Skin of body (tissue), 3 donors: ENCODE measurements at places on chromosomes 12 and 14. TPM values are rescaled to one million over a fixed set of nuclear protein-coding genes. Genes with fewer than 3 reads are reported as not detected.

DNA sequence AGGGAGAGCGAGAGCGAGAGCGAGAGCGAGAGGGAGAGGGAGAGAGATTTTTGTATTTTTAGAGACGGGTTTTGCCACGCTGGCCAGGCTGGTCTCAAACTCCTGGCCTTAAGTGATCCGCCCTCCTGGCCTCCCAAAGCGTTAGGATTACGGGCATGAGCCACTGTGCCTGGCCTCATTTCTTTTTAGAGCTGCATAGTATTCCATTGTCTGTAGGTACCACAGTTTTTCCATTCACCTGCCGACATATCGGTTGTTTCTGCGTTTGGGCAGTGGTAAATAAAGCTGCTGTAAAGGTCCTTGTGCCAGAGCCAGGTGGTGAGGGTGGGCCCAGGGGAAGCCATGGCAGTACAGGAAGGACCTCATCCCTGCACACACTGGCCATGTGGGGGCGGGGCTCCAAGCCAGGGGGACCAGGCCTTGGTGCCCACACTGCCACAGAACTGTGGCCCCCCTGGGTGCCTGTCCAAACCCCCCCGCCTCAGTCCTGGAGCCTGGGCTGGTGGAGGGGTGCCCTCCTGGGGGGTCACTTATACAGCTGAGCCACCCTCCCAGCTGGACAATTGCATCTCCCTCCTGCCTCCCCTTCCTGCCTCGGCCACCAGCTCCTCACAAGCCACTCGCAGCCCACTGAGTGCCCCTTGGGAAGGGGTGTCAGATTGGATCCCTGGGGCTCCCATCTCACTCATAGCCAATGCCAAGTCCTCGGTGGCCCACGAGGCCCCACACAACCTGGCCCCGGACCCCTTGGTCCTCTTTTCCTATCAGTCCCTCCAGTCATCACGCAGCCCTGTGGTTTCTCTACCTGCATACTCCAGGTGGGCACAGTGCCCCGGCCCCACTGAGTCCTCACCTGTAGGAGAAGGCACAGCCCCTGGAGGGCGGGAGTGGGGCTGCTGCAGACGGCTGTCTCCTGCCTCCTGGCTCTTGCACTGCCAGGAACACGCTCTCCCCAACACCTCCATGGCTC lies 1.7 kb upstream of the PUS1 start:
- no peak for DNase-seq

DNA sequence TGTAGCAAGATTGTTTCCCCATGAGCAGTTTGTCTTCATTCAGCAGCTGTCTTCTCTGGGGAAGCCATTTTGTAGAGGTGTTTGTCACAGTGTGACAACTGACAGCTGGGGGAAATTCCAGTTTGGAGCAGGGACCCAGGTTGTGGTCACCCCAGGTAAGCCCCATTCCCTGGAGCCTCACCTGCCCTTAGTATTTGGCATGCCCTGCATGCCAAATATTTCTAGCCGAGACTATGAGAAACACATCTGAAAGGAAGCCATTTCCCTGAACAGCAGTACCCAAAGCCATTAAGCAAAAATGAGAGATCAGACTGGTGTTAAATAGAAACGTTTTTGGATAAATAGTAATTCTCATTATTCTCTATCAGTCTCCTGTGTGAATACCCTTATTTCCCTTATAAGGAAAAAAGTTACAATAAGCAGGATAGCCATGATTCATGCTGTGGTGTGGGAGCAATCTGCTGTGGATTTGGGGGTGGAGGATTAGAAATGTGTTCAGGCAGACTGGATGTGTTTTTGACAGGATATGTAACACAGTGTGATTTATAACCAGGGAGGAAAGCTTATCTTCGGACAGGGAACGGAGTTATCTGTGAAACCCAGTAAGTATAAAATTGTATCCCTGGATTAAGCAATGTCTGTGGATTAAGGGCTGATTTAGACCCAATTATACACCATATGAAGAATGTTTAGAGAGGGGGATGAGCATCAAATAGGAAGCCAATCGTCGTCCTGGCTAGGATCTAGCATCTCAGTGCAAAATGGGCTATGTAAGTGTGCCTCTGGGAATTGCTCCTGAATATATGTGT lies 68.9 kb downstream of the DAD1 start:
- DNase-seq, result no peak

GRCh38 chr14:59961518-59962062 lies 41.6 kb downstream of the LRRC9 start:
- DNase-seq, result no peak

DNA sequence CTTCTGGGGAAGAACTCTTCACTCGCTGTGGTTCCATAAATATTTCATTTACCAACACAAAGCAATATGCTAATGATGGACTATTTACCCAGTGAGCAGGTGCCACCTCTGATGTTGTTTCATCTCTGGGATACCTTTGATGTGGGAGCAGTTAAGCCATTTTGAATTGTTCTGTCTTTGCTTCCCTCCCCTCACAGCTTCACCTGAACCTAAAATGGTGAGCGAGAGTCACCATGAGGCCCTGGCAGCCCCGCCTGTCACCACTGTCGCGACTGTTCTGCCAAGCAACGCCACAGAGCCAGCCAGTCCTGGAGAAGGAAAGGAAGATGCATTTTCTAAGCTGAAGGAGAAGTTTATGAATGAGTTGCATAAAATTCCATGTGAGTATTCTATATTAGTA lies 352.7 kb downstream of the SYT1 start:
- no peak for DNase-seq

EXOC3L4 gene
- total RNA-seq, result 0.30 TPM

DNA sequence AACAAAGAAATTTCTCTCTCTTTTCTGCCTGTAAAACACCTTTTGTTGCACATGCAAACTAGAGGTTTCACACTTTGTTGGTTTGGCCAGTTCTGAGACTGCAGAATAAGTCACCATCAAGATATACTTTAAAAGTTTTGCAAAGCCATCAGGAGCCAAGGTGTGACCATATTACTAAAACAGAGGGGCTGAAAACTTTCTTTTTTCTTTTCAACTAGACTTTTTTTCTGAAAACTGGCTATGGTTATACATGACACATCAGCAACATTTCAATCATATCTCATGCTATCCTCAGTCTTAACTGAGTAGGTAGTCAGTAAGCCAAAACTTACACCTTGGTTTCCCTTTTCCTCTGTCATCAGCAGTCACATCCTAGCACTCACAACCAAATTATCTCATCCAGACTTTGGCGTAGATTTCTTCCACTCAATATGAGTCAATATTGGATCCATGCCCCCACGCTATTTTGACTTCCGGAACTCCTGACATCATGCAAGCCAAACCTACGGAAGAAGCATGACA lies 4.1 kb upstream of the IFNG start:
- no peak for DNase-seq

- no peak for DNase-seq
Measured at GRCh38 chr12:91241756-91242155, 59.1 kb upstream of the DCN start.

DNA sequence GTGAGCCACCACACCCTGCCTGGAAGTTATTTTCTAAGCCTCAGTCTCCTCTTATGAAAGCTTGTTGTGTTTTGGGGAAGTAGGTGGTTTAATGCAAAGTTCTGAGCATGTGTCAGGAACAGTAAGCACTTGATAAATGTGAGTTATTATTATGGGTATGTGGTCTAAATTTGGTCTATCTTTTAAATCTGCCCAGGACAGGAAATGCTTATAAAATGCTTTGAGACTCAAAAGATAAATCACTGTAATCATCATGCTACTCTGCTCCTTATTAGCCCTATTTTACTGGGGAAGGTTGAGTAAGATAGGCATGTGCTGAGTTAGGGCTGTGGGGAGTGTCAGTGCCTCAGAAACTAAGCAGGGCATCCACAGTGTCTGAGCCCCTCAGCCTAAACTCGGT lies 13.1 kb upstream of the SRSF5 start:
- DNase-seq, result no peak

DNA sequence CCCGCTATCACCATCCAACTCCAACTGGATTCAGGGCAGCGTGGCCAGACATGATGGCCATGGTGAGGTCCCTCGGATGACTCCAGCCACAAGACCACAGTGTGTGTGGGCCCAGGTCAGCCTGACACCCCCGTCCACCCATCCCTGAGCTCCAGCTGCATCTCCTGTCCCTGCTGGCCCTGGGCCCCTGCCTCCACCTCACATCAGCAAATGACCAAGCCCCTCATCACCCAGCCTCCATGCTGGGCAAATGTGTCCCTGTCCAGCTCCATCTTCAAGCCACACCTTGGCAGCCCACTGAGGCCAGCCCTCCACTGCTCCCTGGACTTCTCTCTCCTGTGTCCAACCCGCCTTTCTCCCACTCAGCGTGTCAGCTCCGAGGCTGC lies 3.2 kb downstream of the GPR132 start:
- no peak for DNase-seq

DNA sequence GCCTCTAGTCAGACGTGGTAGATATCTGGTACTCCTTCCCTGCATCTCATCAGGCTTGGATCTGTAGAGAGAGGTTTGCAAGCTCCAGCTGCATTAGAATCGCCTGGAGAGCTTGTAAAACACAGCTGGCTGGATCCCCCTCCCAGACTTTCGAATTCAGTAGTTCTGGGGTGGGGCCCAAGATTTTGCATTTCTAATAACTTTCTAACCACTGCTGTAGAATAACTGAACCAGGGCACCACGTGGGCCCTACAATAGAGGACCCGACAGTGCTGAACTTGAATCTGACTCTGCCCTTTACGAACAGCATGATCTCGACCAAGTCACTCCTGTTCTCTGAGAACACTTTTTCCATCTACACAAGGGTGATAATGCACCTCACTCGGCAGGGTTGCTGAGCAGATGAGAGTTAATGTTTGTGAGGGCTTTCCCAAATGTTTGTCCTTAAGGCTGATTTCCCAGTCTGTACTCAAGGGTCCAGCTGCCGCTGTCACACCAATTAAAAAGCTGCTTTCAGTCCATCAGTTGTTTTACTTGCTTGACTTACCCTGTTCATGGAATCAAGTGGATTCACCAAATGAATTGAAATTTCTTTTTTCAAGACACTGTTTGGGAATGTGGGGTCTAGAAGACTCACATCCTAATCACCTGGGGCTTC lies 86.6 kb upstream of the SLC24A4 start:
- no peak for DNase-seq

DNA sequence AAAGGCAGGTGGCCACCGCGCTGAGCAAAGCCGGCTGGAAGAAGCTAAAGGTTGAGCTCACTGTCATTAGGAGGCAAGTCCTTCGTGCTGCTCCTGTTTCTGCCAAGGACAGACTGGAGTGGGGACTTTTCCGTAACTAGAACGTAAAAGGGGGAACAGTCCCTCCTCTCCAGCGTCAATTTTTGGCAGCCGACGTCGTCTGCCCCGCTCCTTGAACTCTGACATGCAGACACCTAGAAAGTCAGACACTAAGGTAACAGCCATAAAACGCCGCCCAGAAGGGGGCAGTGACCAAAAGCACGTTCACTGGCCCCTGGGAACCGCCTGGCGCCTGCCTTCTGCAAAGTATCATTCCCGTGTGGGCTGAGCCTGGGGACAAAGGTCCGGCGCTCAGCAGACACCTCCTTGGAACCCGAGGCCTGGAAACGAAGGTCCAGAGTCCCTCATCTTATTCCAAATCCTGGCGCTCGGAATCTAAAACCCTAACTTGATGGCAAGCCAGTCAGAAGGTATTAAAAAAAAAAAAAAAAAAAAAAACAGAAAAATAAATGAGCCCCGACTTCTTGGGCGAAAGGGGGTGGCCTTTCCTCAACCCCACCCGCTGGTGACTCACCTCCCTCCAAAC lies 1.1 kb upstream of the LRP1 start:
- DNase-seq, result no peak

AMDHD1 gene
- 0.20 TPM for total RNA-seq

DNA sequence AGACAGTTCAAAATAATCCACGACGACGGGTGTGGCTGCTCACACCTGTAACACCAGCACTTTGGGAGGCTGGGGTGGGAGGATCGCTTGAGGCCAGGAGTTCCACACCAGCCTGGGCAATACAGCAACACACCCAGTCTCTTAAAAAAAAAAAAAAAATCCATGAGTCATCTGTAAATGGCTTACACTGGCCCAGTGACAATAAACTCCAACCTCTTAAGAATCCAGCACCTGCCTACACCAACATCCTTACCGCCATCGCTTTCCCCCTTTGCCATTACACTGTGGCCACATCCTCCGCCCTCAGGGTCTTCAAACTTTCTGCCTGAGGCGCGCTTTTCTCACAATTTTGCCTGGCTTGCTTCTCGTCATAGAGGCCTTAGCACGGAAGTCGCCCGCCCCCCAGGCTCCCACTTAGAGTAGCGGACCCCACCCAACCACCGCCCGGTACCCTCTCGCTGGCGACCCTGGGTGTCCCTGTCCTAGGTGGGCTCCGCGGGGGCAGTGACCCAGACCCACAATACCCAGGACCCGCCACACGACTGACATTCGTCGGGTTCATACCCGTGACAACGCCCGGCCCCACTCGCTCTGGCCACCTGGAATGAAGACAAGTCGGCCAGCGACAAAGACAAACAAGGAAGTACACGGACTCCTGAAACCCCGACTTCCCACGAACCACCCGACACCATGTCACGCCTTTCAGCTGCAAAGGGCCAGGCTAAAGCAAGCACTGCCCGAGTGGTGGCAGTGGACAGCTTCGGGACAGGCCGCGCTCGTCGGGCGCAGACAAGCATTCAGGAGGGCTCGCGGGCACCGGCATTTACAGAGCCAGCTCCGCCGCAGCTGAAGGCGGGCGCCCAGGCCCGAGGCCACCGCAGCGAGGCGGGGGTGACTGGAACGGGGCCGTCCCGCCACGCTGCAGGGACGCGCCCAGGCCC lies 636 bp downstream of the GOLGA3 start:
- no peak for DNase-seq

GRCh38 chr12:106634206-106634605 lies 51.4 kb downstream of the RFX4 start:
- no peak for DNase-seq

PPFIA2 gene
- total RNA-seq, result 1.6 TPM

GRCh38 chr12:69102856-69103255 lies 136.5 kb upstream of the CPSF6 start:
- DNase-seq, result no peak

TAS2R7 gene
- total RNA-seq, result not detected

GRCh38 chr12:95796982-95797289 lies 6.4 kb upstream of the NTN4 start:
- no peak for DNase-seq

GRCh38 chr12:93642751-93643150 lies 34.4 kb upstream of the CRADD start:
- no peak for DNase-seq

DNA sequence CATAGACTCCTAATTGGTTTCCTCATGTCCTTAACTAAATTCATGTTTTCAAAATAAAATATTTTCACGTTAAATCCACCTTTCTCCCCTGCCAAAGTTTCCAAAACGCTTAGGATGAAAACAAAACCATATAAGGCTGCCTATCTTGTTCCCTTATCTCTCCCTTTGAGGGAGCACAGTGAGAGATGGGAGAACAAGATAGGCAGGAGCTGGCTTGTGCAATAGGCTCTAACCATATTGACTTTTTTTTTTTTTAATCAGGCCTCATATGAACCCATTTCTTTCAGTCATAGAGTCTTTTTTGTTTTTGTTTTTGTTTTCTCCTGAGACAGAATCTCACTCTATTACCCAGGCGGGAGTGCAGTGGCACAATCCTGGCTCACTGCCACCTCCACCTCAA lies 184.9 kb downstream of the NRXN3 start:
- DNase-seq, result no peak
